Memory B cell (primary cell): ENCODE measurements at places on chromosomes 12 and 14.

- peak; percentile 24 for DNase-seq
Observed at GRCh38 chr14:105495990-105496830, 5.2 kb downstream of the TEDC1 start.

- DNase-seq = no peak
Observed at GRCh38 chr14:70398706-70399431, 18.0 kb downstream of the SYNJ2BP start.

- no peak for DNase-seq
Observed at GRCh38 chr14:23285530-23286019, 357 bp downstream of the HOMEZ start.

GRCh38 chr14:104582005-104582404 is 2.4 kb downstream of the C14orf180 start:
- no peak for DNase-seq

DNA sequence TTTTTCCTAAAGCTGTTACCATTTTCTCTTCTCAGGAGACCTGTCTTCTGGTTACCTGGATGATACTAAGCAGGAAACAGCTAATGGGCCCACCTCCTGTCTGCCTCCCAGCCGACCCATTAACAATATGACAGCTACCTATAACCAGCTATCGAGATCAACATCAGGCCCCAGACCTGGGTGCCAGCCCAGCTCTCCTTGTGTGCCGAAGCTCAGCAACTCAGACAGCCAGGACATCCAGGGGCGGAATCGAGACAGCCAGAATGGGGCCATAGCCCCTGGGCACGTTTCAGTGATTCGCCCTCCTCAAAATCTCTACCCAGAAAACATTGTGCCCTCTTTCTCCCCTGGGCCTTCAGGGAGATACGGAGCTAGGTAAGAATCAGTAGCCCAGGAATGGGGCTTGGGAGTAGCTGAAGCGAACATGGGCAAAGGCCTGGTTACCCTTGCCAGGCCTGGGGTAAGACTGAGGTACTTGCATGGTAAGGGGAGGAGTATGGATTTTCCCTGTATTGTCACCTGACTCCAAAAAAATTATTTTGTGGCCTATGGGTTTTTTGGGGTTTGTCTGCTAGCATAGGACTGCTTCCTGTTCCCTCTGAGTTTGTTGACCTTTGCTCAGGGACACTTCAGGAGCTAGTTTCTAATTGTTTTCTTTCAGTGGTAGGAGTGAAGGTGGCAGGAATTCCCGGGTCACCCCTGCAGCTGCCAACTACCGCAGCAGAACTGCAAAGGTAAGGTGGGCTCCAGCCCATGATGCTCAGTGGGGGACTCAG is 26.6 kb downstream of the TRAFD1 start:
- DNase-seq = no peak
